ENCODE measurements at places on chromosomes 13 and 19.

- no peak for DNase-seq
Measured at GRCh38 chr13:75635101-75635827, 866 bp upstream of the LMO7 start.

DNA sequence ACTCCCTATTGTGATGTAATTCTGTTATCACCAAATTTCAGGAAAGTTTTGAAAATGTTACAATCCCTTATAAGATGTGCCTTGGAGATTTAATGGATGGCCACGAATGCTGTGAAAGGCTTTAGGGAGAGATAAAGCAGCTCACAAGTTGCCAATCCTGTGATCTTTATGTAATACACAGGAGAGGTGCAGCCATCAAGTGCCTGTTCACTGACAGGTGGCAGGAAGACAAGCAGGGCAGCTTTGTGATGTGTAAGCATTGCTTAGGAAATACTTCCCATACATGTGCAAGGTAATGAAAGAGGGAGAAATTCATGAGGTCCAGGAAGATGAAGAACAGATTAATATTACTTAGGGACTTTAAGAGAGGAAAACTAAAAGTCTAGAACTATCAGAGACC, 628.8 kb downstream of the SLITRK6 start:
- no peak for DNase-seq

DNA sequence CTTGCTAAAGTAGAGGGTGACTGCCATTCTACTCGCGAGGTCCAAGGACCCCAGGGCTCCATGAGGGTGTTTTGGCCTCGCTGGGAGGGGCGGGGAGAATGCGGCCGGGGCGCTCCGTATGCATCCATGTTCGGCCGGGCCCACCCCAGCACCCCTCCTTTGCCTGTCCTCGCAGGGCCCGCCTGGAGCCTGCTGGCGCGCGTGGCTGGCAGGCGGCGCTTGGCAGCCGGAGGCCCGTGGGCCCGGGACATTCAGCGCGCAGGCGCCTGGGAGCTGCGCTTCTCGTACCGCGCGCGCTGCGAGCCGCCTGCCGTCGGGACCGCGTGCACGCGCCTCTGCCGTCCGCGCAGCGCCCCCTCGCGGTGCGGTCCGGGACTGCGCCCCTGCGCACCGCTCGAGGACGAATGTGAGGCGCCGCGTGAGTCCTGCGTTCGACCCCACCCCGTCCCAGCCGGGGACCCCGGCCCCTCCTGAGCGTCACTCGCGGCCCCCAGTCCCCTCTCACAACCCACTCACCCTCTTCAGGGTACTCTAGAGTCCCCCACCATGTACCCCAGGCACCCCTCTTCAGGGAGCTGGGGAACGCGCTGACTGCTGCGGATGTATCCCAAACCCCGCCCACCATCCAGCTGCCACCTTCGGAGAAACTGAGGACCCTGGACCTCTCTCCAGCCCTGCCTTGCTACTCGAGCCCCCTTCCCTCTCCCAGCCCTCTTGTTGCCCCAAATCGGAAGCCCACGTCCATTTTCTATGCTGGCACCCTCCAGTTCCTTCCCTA, 4.1 kb downstream of the DLL3 start:
- DNase-seq, result no peak

DNA sequence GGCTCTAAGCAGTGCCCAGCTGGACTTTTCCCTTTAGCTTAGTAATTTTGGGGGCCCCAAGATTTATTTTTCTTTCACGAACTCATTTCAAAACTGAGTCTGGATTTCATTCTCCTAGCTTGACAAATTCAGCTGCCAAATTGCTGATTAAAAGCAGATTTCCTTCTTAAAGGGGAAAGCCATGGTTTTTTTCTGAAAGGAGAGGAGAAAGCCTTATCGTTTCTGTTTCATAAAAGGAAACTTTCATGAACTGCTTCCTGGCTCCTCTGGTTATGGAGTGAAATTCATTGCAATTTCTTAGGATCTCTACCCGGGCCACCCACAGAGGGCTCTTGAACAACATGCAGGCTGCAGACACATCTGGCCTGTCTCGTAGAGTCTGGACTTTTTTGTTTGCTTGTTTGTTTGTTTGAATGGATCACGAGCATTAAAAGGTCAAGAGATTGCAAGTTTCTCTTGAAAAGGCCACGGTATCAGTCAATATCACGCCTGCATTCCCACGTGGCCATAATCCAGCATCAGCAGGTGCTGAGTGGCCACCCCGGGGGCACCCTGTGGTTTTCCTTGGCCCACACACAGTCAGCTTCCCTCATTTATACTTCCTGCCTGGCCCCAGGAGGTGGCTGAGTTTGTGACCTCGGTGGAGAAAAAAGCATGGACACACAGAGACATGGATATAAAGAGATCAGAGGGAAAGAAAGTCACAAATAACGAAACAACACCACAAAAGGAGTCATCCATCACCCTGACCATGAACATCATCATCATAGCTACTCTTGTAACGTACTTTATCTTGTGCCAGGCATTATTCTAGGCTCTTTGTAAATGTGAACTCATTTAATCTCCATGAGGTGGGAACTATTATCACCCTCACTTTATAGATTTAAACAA, 10.5 kb upstream of the KLK4 start:
- no peak for DNase-seq
